Dermis microvascular lymphatic vessel endothelial cell (primary cell): ENCODE measurements at places on chromosomes 13 and 19.

DNA sequence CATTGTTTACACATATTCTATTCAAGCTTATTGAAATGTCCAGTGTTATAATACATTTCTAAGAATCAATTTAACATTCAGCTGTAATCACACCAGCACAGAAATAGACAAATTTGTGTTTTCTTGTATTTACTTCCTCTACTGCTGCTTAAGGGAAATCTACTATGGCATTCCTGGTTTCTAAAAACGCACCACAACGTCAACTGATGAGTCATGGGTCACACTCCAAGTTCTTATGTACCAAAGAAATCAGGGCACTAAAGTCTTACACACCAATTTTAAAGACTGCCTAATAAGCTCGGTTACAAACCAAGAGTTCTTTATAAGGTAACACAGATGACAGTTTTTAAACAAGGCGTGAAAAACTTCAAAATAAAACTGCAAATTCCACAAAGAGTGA, 13.2 kb downstream of the LNX2 start:
- DNase-seq, result peak; percentile 81

DNA sequence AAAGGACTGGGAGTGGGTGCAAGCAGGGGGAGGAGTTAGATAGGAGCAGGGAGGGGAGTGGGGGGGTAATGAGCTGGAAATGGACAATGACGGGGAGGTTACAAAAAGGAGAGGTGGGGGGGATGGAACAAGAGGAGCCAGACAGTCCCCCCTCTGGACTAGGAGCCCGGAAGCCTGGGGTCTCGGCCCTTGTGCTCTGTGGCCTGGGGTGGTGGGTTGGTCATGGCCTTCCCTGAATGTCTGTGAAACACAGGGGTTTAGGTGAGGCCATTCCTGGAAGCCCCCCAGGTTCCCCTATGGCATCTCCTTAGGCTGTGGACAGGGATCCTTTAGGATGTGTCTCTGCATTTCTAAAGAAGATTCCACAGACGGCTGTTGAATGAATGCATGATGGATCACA, 12.1 kb downstream of the KCNC3 start:
- no peak for DNase-seq

DNA sequence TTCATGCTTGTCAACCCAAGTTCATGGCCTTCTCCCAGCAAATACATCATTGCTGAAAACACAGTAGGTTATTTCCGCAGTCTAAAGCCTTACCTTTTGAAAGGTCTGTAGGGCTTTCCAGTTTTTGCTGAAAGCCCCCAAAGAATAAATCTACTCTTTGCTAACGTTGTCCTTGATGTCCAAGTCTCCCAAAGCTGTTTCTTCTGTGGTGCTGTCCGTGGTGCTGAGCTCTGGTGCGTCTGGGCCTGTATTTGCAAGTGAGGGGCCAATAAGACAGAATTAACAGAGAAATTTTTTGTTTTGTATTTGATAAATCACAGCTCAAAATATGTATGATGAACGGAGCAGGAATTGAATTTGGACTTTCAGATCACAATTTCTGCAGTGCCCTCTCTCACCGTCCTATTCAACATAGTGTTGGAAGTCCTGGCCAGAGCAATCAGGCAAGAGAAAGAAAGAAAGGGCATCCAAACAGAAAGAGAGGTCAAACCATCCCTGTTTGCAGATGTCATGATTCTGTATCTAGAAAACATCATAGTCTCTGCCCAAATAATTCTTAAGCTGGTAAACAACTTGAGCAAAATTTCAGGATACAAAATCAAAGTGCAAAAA, 9.8 kb upstream of the LGALS16 start:
- no peak for DNase-seq

DNA sequence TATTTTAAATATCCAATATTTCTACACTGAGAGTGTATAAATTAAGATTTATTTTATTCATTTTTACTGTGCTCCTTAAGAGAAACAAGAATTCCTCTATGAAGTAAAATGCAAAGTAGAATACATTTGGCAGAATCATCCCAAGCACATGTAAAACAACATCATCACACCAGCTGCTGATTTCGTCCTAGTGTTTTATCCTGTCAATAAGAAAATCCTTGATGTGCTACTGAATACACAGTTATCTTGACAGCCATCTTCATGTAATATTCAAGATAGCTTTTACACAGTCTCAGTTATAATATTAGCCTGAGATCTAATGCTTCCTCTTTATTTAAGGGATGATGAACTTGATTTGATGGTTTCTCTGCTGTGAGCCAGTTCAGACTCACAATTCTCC, 282.4 kb downstream of the MZT1 start:
- DNase-seq, result no peak

- peak; percentile 11 for DNase-seq
Observed at GRCh38 chr13:112791663-112792440, 102.0 kb downstream of the ATP11A start.

- DNase-seq, result no peak
Observed at GRCh38 chr13:113149711-113150549, 8.5 kb upstream of the PROZ start.
